Effector memory CD4-positive, alpha-beta T cell (primary cell): ENCODE measurements at places on chromosomes 12 and 14.

GRCh38 chr14:22656945-22657731, 13.0 kb upstream of the OR6J1 start:
- DNase-seq = no peak

DNA sequence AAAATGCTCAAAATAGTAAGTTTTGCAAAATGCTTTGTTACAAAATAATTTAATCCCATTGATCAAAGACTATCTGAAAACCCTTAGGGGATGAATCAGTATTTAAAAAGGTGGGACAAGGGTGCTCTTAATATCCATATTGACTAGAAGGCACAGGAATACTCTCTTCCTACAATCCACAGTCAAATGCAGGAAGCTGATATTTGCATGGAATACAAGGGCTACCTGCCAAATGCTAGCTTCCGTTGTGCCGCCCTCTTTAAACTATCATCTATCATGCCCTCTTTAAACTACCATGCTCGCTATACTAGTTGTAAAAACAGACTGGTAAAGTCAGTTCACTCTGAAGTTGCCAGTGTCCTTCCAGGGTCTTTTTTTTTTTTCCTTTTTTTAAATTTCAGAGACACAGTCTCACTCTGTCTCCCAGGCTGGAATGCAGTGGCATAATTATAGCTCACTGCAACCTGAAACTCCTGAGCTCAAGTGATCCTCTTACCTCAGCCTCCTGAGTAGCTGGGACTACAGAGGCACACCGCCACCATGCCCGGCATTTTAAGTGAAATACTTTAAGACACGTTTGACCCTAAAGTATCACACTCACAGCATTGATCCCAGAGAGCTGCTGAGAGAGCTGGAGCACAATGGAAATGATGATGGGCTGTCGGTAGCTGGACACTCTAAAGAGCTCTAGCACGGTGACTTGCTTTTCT, 6.7 kb downstream of the SLC2A3 start:
- no peak for DNase-seq

DNA sequence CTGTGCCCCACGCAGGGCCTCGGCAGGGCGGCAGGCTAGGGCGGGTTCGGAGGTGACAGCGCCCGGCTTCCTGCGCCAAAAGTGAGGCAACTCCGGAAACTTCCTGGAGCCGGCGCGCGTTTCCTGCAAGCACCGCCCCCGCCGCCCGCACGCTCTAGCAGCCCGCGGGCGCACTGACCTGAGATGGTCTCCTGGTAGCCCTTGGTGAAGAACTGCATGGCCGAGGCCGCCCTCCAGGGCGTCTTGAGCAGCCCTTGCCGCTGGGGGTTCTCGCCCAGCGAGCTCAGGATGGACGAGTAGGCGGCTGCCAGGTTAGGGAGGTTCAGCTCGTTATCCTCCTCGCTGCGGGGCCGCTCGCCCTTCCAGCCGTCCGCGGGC, 494 bp downstream of the GCH1 start:
- DNase-seq = peak; percentile 74

GRCh38 chr14:68513137-68513536, 279.7 kb downstream of the ZFP36L1 start:
- DNase-seq = no peak

DNA sequence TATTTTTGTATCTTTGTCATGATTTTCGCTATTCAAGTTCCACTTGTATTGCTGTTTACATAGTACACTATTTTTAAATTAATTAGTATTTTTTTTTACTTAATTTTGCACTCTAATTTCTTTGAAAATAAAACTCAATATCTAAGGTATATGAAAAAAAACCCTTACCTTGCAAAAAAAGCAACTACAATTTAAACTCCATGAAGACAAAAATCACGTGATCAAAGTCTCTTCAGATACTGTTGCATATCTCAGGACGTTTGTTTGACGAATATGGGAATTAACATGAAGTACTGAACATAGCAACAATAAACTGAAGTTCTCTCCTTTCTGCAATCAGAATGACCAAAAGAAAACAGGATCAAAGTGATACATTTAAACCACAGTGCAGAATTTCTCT, 968.4 kb upstream of the SEL1L start:
- DNase-seq = no peak

- no peak for DNase-seq
These were observed 1006.0 kb upstream of the USP15 start for GRCh38 chr12:61254225-61254624.

DNA sequence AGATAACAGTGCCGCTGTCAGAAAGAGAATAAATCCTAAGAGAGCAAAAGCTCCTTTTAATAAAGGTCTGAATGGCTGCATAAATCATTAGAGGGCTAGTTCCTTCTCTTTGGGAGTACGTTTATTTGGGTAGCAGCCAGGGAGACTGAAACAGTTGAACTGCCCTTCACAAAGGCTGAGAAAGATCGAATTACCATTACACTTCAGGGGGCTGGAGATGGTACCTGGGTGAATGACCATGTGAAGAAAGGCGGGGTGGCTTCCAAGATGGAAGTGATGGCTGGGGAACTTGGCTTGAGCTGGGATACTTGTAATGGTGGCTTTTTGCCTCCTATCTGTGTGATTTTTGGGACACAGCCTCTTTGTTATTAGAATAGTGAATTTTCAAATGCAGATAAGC, 1.7 kb upstream of the FGD4 start:
- no peak for DNase-seq

- no peak for DNase-seq
These were observed 170.4 kb upstream of the HIF1A start for GRCh38 chr14:61524936-61525292.

- no peak for DNase-seq
These were observed 444 bp downstream of the DRAM1 start for GRCh38 chr12:101877806-101878242.

DNA sequence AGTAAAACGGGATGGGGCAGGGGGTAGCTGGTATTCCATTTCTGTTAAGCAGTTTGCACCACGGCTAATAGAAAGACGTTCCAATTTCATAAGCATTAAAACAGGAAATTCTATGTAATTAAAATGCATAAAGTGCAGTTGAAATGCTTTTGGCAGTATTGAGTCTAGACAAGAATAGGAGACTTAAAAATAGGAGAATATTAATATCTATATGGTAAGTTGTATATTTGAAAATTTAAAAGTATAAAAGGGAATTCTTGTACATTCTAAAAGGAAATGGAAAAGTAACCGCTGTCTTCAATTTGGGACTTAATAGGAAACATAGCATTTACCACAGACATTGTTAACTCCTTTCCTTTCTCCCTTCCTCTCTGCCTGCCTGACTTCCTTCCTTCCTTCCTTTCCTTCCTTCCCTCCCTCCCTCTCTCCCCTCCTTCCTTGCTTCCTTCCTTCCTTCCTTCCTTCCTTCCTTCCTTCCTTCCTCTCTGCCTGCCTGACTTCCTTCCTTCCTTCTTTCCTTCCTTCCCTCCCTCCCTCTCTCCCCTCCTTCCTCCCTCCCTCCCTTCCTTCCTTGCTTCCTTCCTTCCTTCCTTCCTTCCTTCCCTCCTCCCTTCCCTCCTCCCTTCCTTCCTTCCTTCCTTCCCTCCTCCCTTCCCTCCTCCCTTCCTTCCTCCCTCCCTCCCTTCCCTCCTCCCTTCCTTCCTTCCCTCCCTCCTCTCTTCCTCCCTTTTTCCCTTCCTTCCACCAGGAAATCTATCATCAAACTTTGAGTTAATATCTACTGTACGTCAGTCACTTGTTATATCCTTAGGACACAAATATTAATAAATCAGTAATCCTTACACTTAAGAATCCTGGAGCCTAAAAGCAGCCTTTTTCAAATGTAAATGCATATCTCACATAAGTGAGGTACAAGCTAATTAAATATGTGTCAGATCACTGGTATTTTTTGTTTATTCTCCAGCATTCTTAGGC, 1049.3 kb downstream of the GALC start:
- DNase-seq = no peak

- DNase-seq = no peak
These were observed 103.0 kb downstream of the PEBP1 start for GRCh38 chr12:118238888-118239287.

- DNase-seq = no peak
These were observed 129.4 kb downstream of the SCARB1 start for GRCh38 chr12:124734224-124734788.

DNA sequence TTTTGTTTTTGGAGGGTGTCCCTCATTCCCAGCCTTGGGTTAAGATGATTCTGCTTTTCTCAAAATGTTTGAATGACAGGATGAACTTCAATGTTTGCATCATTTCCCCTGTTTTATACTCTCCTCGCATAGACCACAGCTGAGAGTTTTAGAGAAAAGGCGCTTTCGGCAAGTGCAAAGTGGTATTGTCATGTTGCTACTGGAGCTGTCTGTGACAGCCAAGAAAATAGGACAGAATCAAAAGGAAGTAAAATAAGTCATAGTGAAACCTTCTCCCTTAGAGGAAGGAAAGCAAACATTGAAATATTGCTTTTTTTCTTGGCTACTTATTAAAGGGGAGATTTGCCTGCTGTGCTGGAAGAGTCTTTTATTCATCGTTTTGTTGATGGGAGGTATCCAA, 33.5 kb upstream of the ARHGAP5 start:
- no peak for DNase-seq

GRCh38 chr12:128856035-128856790, 2.9 kb downstream of the GLT1D1 start:
- no peak for DNase-seq

- no peak for DNase-seq
These were observed 594.3 kb downstream of the LRFN5 start for GRCh38 chr14:42200957-42201356.

DNA sequence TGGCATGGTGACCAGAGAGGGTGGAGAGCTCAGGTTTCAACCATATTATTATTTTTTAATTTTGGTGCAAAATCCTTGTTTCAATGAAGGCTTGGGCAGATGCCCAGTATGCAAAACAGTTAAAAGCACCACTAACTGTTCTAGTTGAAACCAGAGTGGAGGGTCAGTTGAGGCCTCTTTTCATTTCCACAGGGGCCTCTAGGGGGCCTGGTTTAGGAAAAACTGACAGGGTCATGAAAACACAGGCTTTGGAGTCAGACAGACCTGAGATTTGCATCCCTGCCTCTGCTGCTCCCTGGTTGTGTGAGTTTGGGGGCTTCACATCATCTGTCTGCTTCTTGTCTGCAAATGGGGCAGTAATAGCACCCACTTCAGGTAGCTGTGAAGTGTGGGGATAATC, 3.3 kb upstream of the RPH3A start:
- DNase-seq = no peak

GRCh38 chr14:105151838-105152793, 16.5 kb downstream of the JAG2 start:
- no peak for DNase-seq

DNA sequence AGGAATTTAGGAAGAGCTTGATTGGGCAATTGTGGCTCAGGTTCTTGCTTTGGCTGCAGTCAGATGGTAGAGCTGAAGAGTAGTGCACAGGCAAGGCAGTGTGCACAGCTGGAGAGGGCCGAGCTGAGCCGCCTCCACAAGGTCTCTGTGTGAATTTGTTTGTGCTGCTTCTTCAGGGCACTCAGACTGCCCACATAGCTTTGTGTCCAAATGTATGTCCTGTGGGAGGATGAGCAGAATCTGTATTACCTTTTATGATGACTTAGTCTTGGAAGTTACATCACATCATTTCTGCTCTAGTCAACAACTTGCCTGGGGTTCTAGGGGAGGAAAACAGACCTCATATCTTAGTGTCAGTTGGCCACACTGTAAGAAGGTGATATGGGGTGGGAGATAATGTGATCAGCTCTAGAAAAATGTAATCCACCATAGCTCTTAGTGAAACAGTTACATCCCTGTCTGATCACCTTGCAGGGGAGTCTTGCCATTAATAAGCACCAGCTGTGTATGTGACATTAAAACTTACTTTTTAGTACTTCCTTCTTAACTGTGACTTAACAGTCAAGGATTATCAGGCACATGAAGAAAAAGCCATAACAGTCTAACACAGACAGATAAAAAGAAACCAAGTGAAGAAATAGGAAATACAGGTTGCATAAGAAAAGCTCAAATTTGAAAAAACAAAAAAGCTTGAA, 53.4 kb downstream of the RCOR1 start:
- no peak for DNase-seq

DNA sequence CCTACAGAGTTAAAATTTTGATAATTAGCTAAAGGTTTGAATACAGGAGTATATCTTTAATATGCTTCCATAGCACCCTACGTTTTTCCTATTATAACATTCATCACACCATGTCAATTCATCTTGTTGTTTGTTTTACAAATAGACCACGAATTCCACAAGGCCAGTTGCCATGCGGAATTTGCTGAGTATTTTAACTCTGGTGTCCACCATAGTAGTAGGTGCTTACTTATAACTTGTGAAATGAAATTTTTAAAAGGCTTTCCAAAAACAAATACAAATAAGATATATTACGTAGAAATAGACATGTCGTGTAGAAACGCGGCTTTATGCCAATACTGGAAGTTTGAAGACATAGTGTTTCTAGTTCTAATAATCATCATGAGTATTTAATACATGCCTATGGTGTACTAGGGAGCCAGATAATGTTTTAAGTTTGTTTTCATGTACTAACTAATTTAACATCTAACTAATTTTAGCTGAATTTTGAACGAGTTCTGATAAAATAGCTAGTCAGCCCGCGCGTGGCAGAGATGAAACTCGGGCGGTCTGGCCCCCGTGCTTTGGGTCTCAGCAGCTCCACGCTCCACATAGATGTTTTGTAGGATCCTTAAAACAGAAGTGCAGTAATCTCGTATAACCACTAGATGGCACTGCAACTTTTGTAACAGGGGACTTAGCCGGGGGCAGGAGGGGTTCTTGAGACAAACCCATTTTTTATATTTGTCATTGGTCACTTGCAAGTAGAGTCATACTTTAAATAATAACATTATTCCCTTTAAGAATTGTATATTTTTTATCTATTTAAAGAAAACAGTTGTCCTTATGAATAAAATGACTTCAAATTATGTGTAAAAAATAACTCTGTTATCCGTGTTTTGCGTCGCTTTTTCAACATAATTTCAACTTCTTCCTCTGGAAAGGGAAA, 10.2 kb downstream of the CD69 start:
- peak; percentile 33 for DNase-seq

GRCh38 chr12:121196902-121197301, 13.0 kb upstream of the P2RX4 start:
- DNase-seq = no peak

DNA sequence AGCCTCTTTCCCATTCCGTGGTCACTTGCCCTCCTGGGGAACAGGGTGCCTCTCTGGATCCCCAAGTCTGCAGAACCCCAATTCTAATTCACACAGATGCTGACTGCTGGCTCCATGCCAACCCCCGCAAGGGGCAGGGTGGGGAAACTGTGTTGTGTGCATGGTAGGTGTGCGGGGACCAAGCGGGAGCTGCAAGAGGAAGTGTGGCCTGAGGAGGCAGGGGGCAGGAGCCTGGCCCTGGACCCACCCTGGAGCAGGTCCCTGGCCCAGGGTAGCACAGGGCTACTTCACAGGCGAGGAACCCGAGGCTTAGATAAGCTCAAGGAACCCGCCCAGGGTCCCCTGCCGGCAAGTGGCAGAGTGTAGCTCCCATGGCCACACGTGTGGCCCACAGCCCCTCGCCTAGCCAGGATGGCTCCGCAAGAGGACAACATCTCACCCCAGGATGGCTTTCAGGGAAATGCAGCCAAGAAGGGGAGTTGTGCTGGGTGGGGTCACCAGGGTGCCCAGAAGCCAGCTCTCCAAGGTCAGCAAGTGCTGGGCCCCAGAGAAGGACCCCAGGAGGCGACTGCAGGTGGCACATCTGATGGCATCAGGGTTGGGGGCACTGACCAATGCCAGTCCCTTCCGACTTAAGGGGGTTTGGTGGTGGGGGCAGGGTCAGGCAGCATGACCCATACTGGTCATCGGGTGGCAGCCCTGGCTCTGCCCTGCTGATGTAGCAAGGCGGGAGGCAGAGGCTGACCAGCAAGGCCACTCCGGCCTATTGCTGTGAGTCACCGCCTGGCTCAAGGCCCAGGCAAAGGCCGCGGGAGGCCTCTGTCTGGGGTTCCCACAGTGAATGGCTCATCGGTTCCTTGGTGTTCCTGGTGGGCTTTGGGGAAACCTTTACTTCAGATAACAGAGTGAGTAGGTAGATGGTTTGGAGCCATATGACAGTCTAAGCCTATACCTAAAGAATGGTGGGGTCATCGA, 37.3 kb upstream of the EML1 start:
- no peak for DNase-seq
